HCEC 1CT (cell line): ENCODE measurements at places on chromosomes 6 and 20.
A peak's percentile ranks its signal among the peaks of the same experiment; 100 is the strongest.

GRCh38 chr6:15506066-15506465 lies 156.8 kb downstream of the DTNBP1 start:
- no peak for DNase-seq

DNA sequence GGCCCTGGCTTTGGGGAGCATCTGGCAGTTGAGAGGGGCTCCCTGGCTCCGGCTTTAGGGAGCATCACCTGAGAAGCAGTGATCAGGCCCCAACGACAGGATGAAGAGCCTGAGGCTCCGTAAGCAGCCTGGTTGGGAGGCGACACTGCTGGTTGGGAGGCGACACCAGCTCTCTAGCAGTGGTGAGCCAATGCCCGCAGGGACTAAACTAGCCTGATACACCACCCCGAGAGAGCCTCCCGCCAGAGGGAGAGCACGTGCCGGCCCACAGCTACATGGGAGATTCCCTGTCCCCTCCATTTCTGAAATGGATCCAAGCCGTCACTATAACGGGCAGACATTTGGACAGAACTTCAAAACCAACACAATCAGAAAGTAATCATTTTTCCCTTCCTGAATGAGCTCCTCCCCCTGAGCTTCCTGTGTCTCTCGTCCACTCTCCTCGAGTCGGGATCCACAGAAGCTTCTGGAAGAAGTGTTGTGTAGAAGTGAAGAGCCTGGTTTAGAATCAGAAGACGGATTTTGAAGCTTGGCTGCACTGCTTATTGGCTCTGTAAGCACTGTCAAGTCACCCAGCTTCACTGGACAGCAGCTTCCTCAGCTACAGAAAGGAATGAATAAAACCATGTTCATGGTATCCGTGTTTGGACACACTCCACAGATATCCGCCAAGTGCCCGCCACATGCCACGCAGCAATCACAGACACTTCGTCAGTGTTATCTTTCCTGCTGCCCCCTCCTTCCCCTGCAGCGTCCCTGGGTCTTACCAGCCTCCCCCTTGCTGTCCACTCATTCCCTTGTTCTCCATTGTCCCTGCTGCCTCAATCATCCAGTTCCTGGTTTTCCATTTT lies 199.6 kb downstream of the TTLL2 start:
- no peak for DNase-seq

GRCh38 chr20:54535746-54536145 lies 60.4 kb downstream of the DOK5 start:
- DNase-seq = no peak

GRCh38 chr6:3561725-3562124 lies 104.9 kb upstream of the SLC22A23 start:
- DNase-seq = peak; percentile 43

- DNase-seq = no peak
Measured at GRCh38 chr20:36959242-36959641, 7.7 kb upstream of the SAMHD1 start.

- DNase-seq = no peak
Measured at GRCh38 chr20:59141818-59142581, 21.6 kb upstream of the ZNF831 start.

- peak; percentile 12 for DNase-seq
Measured at GRCh38 chr6:126127659-126128058, 141.3 kb downstream of the TRMT11 start.

GRCh38 chr6:53358440-53359094 lies 9.8 kb upstream of the ELOVL5 start:
- DNase-seq = no peak

GRCh38 chr6:169048185-169048864 lies 205.3 kb downstream of the THBS2 start:
- no peak for DNase-seq
